ENCODE measurements at places on chromosomes 7 and 10. TPM values are rescaled to one million over a fixed set of nuclear protein-coding genes. Genes with fewer than 3 reads are reported as not detected.

HSPA12A gene
- total RNA-seq, result 19.8 TPM

DNA sequence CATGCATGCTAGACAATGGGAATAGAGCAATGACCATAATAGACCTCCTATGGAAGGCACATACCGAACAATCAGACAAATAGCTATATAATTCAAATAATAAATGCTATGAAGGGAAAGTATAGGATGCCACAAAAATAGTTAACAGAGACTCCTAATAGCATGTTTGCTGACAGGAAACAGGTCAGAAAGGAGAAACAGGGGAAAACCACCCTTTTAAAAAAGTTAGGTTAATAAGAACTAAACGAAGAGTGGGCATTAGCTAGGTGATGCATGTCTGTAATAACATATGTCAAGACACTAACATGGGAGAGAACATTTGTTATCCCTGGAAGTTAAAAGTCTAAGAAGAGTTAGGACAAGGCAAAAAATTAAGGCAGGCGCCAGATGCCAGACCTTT, 58.9 kb downstream of the ABI1 start:
- H3K36me3 ChIP-seq, result peaks cover 10% of the 10 kb centered on the region
- no peak for DNase-seq
- no peaks in the 10 kb centered on the region for H3K27me3 ChIP-seq
- H3K4me1 ChIP-seq, result peaks cover 39% of the 10 kb centered on the region
- no peak overlapping the region for H3K4me3 ChIP-seq

DNA sequence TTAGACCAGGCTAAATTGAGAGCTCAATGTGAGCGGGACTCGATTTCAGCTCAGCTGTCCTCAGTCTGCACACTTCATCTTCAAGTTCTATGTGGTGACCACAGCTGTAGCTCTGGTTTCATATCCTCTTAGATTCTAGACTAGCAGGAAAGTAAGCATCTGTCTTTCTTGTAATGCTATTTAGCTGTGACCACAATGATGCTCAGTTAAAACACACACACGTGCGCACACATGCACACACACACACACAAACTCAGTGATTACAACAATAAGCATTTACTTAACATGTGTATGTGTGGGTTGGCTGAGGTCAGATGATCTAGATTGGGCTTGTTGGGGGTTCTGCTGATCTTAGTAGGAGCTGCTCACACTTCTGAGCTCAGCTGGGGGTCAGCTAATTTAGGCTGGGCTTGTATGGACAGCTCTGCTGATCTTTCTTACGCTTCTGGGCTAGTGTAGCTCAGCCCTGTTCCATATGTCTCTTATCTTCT, 82.5 kb downstream of the ZNF365 start:
- peak; percentile 5 for DNase-seq
- H3K27ac ChIP-seq, result no peak overlapping the region
- no peaks in the 10 kb centered on the region for H3K27me3 ChIP-seq
- peaks cover 42% of the 10 kb centered on the region for H3K4me1 ChIP-seq

OLAH gene
- not detected for total RNA-seq

DNA sequence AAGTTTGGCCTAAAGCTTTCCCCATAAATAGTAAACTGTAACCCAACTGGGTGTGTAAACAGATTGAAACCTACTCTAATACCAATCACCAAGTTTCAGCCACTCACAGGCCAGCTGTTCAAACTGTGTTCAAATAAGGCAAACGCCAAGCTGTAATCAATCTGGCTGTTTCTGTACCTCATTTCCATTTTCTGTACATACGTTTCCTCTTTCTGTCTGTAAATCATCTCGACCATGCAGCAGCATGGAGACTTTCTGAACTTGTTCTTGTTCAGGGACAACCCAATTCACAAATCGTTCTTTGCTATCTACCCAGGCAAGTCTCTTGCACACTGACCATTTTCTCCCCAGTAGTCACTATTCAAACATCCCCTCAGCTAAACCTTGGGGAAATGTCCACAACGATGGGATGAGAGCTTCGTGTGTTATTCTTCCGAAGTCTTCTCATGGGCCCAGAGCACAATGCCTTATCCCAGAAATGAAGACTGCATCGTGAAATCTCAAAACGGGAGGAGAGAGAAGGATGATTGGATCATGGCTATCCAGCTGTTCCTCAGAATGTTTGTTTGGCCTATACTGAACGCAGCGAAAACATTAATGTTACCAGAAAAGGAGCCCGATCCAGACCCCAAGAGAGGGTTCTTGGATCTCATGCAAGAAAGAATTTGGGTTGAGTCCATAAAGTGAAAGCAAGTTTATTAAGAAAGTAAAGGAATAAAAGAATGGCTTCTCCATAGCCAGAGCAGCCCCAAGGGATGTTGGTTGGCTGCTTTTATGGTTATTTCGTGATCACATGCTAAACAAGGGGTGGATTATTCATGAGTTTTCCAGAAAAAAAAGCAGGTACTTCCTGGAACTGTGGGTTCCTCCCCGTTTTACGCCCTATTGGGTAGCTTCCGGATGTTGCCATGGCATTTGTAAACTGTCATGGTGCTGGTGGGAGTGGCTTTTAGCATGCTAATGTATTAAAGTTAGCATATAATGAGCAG, 86.2 kb downstream of the SLC16A9 start:
- no peaks in the 10 kb centered on the region for H3K36me3 ChIP-seq
- no peak overlapping the region for H3K4me3 ChIP-seq
- no peaks in the 10 kb centered on the region for H3K4me1 ChIP-seq
- no peak for DNase-seq
- H3K27ac ChIP-seq, result no peak overlapping the region

VENTX gene
- total RNA-seq, result not detected

- no peak overlapping the region for H3K4me3 ChIP-seq
- no peaks in the 10 kb centered on the region for H3K36me3 ChIP-seq
- no peak overlapping the region for H3K27ac ChIP-seq
- H3K27me3 ChIP-seq, result no peaks in the 10 kb centered on the region
These were observed 138.5 kb downstream of the ABCA13 start for GRCh38 chr7:48309720-48310119.

GRCh38 chr10:18968159-18968558, 80.4 kb upstream of the MALRD1 start:
- no peak overlapping the region for H3K4me3 ChIP-seq
- H3K27me3 ChIP-seq, result no peaks in the 10 kb centered on the region
- no peak overlapping the region for H3K27ac ChIP-seq
- H3K4me1 ChIP-seq, result no peaks in the 10 kb centered on the region
- no peak for DNase-seq
- no peaks in the 10 kb centered on the region for H3K36me3 ChIP-seq

- H3K27ac ChIP-seq, result peak overlapping the region; percentile 77
- H3K36me3 ChIP-seq, result peaks cover 23% of the 10 kb centered on the region
- peaks cover 5% of the 10 kb centered on the region for H3K27me3 ChIP-seq
- no peak for DNase-seq
- H3K4me1 ChIP-seq, result peaks cover 79% of the 10 kb centered on the region
These were observed 103.6 kb downstream of the ARHGAP22 start for GRCh38 chr10:48501226-48501625.

- H3K4me1 ChIP-seq, result no peaks in the 10 kb centered on the region
- no peaks in the 10 kb centered on the region for H3K36me3 ChIP-seq
- no peak overlapping the region for H3K27ac ChIP-seq
- no peak overlapping the region for H3K4me3 ChIP-seq
- DNase-seq, result no peak
These were observed 37.0 kb upstream of the PDCD4 start for GRCh38 chr10:110834629-110835301.

GRCh38 chr7:26443751-26444150, 152.1 kb downstream of the SNX10 start:
- H3K36me3 ChIP-seq, result no peaks in the 10 kb centered on the region
- H3K4me1 ChIP-seq, result no peaks in the 10 kb centered on the region
- no peaks in the 10 kb centered on the region for H3K27me3 ChIP-seq
- H3K27ac ChIP-seq, result no peak overlapping the region

SRI gene
- total RNA-seq, result 131 TPM

ADRB1 gene
- total RNA-seq, result not detected

DNA sequence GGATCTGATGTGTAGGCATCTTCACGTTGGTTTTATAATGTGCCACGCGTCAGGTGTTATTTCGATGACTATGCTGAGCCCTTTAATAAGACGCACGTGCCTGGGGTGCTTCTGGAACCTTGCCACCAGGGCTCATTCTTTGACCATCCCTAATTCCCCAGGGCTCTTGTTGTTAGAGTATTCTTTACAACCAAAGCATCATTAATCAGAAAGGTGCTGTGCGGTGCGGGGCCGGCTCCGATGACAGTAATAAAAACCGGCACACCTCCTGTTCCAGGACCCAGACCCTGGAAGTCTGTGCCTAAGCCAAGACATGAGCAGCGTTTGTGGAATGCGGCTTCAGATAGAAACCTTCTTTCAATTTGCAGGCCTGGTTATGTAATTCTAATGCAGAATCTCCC, 58.4 kb downstream of the MGMT start:
- DNase-seq, result peak; percentile 42
- H3K4me3 ChIP-seq, result peak overlapping the region; percentile 33
- H3K36me3 ChIP-seq, result peaks cover 13% of the 10 kb centered on the region

- peaks cover 4% of the 10 kb centered on the region for H3K36me3 ChIP-seq
- H3K4me1 ChIP-seq, result peaks cover 74% of the 10 kb centered on the region
- H3K27me3 ChIP-seq, result peaks cover 2% of the 10 kb centered on the region
These were observed 38.5 kb upstream of the LRRC17 start for GRCh38 chr7:102874166-102874829.

GRCh38 chr7:108802650-108803049, 233.0 kb downstream of the DNAJB9 start:
- H3K27ac ChIP-seq, result no peak overlapping the region
- no peaks in the 10 kb centered on the region for H3K4me1 ChIP-seq
- DNase-seq, result no peak
- no peaks in the 10 kb centered on the region for H3K36me3 ChIP-seq

CALHM3 gene
- not detected for total RNA-seq

GRCh38 chr7:126450269-126450671, 802.5 kb downstream of the GRM8 start:
- no peaks in the 10 kb centered on the region for H3K27me3 ChIP-seq
- no peaks in the 10 kb centered on the region for H3K4me1 ChIP-seq
- no peak for DNase-seq

DNA sequence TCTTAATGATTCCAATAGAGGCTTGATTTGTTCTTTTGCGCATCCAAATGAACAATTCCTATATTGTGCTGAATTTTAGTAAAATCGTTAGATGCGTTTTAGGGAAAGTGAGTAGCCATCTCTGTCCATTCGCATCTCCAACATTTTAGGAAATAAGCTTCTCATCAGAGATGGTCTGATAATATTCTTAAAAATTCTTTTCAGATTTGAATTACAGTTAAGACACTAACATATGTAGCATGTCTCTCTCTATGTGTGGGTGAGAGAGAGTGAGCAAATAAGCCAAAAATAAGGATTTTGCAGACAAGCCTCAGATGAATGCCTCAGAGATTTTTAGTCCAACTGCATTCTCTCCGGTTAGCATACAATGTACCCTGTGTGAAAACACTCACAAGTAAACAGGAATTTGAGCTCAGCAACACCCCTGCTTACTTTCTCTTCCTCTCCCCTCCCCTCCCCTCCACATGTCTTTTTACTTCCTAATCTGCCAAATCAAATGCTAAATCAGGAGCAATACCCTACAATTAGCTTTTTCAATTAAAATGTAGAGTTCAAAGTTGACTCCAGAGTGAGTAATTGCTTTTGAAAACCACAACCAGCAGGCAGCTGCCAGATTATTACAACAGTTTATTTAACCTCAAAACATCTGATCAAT, 354.4 kb downstream of the CRPPA start:
- DNase-seq, result no peak
- H3K36me3 ChIP-seq, result no peaks in the 10 kb centered on the region
- H3K27me3 ChIP-seq, result peaks cover 2% of the 10 kb centered on the region

GPR15LG gene
- not detected for total RNA-seq

- no peak overlapping the region for H3K27ac ChIP-seq
- no peak for DNase-seq
- peaks cover 8% of the 10 kb centered on the region for H3K4me1 ChIP-seq
- no peaks in the 10 kb centered on the region for H3K36me3 ChIP-seq
- no peak overlapping the region for H3K4me3 ChIP-seq
These were observed 31.5 kb upstream of the GRB10 start for GRCh38 chr7:50814166-50814565.

MSANTD7 gene
- total RNA-seq, result 10.6 TPM

GRCh38 chr10:17907641-17908040, 44.1 kb upstream of the SLC39A12 start:
- H3K36me3 ChIP-seq, result no peaks in the 10 kb centered on the region
- H3K27ac ChIP-seq, result no peak overlapping the region
- H3K4me3 ChIP-seq, result no peak overlapping the region
- H3K4me1 ChIP-seq, result peaks cover 17% of the 10 kb centered on the region
- H3K27me3 ChIP-seq, result peaks cover 13% of the 10 kb centered on the region
